Putamen (tissue), 1 donor: ENCODE measurements at places on chromosomes 7 and 10.

GRCh38 chr7:29090836-29091601 is 55.3 kb downstream of the CPVL start:
- DNase-seq = no peak

- no peak for DNase-seq
Measured at GRCh38 chr7:108328174-108328651, 128.0 kb downstream of the NRCAM start.

GRCh38 chr10:8830876-8831275 is 776.4 kb downstream of the GATA3 start:
- DNase-seq = no peak

- DNase-seq = no peak
Measured at GRCh38 chr7:39720586-39720985, 97.2 kb downstream of the RALA start.
